ENCODE measurements at places on chromosomes 6 and 20.

DNA sequence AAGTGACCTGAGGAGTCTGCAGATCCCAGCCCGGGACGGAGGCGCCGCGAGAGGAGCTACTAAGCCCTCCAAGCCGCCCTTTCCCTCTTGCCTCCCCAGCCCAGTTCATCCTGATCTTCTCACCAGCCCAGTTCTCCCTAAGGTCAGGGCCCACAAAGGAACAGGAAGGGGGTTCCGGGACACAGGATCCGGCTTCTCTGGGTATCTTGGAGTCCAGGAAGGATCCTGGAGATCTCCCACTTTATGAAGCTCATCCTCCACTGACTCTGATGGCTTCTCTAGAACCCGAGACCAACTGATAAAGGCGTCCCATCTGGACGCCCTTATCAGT is 36.9 kb upstream of the HLA-C start:
- no peak for DNase-seq

- no peak for DNase-seq
Observed at GRCh38 chr6:109955491-109955890, 22.6 kb upstream of the GPR6 start.

GRCh38 chr6:64437996-64438395 is 802.4 kb downstream of the PHF3 start:
- DNase-seq = no peak

GRCh38 chr6:168627506-168628175 is 186.7 kb downstream of the SMOC2 start:
- DNase-seq = no peak

DNA sequence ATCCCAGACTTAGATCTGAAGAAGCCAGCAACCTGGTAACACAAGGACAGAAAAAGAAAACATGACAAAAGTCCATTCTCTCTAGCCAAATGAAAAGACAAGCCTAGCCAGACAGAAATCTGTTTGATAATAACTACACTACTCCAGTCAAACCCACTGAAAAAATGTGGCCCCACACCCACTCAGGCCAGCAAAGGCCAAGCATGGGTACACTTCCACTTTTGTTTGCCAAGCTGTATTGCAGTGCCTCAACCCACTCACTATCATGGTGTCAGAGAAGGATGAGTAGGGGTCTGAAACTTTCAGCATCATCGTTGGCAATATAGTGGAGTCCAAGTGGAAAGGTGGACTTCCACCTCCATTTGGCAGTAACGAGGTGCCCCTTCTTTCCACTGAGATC is 45.8 kb downstream of the EPM2A start:
- no peak for DNase-seq

GRCh38 chr6:108941859-108942258 is 93.6 kb downstream of the ARMC2 start:
- no peak for DNase-seq

DNA sequence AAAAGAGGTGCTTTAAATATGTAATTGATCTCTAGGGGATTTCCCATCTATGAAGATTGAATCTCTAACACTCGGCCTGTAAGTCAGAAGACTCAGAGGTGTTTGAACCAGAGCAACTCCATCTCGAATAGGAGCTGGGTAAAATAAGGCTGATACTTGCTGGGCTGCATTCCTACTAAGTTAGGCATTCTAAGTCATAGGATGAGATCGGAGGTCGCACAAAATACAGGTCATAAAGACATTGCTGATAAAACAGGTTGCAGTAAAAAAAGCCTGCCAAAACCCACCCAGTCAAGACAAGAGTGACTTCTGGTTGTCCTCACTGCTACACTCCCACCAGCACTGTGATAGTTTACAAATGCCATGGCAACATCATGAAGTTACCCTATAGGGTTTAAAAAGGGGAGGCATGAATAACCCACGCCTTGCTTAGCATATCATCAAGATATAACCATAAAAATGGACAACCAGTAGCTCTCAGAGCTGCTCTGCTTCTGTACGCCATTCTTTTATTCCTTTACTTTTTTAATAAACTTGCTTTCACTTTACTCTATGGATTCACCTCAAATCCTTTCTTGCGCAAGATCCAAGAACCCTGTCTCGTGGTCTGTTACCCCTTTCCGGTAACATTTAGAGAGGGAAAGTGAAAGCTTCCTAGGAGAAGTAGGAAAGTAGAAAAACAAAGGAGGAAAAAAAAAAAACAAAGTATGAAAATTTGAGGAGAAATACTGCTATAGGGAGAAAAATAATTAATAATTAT is 129.7 kb upstream of the PHACTR1 start:
- DNase-seq = no peak

DNA sequence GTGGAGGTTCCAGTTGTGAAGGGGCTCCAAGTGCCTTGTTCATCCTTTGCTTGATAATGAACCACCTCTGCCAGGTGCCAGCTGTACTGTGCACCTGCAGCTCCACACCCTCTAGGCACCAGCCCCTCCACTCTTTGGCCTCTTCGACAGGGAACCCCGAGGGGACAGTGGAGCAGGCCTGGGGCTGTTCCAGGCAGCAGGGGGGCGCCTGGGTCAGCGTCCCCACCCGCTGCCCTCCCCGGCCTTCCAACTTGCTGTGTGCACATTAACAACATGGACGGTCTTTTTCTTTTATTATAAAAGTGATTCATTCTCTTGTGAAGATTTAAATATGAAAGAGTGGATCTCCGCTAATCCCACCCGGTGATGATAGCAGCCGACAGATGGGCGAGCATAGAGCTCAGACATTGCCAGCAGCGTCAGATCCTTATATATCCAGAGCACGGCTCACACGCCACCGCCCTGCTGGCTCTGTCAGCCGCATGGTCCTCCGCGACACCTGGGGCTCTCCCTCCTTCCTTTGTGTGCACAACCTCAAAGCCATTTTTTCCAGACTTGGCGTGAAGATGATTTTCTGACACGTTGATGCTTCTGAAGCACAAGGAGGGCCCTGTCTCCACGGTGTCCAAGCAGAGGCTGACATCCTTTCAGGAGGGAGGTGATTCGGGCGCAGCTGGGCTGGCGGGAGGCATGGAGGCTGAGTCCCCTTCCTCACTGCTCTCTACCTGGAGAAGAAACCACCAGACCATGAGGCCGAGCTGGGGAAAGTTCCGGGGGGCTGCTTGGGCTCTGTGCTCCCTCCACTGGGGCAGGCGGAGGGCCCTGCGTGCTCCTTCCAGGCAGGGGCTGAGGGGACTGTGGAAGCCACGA is 22.2 kb upstream of the MRGBP start:
- DNase-seq = no peak

- DNase-seq = no peak
Observed at GRCh38 chr20:18548465-18548864, 18.8 kb upstream of the SMIM26 start.

DNA sequence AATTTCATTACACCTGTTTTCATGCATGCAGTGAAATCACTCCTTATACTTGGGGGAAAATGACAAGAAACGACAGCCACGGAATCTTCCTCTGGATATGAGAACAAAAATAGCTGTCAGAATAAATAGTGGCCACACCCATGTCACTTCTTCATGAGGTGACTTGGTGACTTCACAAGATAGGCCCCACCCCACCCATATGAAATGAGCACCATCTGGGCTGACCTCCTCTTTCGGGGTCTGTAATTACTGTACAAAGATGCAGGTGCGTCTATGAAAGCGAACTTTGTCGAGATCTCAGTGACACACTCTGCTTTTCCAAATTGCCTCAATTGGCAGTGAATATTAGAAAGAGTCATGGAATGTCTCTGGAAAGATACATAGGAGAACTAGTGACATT is 184.2 kb upstream of the CCN2 start:
- DNase-seq = no peak

GRCh38 chr6:111912904-111913303 is 39.7 kb upstream of the FYN start:
- DNase-seq = no peak

DNA sequence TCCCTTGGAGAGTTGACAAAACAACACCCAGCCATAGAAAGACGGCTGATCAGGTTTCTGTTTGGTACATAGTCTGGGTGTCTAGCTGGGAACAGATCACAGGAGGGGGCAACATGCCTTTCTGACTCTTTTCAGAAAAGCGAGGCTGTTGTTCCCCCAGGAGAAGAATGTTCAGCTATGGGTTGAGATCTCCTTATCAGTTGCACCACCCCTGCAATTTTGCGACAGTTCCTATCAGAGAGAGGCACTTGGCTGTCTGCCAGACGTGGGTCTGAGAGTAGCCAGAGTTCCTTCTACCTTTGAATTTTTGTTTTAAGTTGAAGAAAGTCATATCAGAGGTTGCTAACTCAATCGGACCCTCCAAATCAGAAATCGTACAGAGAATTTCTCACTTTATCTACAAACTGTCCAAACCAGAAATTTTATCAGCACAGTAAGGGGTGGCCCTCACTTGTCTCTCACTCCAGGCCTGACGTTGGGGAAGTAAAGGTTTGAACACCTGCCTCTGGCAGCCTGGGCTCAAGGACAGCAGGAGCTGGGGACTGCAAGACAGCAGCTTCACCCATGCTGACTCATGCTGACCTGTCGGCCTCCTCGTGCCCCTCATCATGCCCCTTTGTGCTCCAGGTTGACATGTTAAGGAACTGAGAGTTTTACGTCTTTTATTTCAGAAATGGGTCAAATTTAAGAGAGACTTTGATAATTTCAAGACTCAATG is 42.3 kb downstream of the TMC2 start:
- no peak for DNase-seq

GRCh38 chr6:37452522-37452921 is 19.5 kb downstream of the CMTR1 start:
- DNase-seq = no peak

DNA sequence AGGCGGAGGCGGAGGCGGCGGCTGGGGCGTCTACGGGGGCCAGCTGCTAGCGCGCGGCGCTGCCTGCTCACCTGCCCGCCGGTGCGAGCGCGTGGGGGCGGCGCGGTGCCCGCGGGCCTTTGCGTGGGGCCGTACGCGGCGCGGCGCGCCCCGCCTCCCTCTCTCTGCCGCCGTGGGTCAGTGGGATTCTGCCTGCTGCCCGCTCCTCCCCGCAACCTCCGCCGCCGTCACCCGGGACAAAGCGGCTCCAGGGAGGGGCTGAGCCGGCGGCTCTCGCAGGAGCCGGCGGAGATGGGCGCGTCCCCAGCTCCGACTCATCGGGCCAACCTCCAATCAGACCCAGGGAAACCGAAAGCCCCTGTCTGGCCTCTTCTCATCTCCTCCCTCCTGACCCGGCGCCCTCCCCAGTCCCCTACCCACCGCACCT is at the start of gene RCAN2:
RCAN2 (minus strand) TSS at position 249 of the 427 bp plus-strand sequence.
- DNase-seq = no peak

DNA sequence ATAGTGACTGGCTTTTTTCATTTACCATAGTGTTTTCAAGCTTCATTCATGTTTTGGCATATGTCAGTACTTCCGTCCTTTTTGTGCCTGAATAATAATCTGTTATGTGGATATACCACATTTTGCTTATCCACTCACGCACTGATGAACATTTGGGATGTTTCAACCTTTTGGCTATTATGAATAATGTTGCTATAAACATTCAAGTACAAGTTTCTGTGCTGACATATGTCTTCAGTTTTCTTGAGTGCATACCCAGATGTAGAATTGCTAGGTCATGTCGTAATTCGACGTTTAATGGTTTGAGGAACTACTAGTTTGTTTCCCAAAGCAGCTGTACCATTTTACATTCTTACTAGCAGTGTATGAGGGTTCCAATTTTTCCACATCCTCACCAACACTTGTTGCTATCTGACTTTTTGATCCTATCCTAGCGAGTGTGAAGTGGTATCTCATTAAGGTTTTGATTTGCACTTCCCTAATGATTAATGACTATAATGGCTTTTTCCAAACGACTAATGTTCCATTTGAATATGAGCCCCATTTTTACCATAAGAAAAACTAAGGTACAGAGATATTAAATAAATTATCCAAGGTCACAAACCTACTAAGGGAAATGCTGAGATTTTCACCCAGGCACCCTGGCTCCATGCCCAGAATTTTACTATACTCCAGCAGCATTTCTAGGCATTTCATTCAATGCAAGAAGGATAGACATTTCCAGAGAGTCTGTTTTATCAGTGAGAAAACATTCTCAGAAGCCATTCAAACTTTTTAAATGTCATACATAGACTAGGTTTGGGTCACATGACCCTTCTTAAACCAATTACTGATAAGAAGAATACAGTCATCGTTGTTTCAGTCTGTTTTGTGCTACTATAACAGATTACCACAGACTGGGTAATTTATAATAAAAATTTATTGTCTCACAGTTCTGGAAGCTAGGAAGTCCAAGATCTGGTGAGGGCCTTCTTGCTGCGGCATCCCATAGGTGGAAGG is 71.1 kb upstream of the RUNX2 start:
- no peak for DNase-seq

DNA sequence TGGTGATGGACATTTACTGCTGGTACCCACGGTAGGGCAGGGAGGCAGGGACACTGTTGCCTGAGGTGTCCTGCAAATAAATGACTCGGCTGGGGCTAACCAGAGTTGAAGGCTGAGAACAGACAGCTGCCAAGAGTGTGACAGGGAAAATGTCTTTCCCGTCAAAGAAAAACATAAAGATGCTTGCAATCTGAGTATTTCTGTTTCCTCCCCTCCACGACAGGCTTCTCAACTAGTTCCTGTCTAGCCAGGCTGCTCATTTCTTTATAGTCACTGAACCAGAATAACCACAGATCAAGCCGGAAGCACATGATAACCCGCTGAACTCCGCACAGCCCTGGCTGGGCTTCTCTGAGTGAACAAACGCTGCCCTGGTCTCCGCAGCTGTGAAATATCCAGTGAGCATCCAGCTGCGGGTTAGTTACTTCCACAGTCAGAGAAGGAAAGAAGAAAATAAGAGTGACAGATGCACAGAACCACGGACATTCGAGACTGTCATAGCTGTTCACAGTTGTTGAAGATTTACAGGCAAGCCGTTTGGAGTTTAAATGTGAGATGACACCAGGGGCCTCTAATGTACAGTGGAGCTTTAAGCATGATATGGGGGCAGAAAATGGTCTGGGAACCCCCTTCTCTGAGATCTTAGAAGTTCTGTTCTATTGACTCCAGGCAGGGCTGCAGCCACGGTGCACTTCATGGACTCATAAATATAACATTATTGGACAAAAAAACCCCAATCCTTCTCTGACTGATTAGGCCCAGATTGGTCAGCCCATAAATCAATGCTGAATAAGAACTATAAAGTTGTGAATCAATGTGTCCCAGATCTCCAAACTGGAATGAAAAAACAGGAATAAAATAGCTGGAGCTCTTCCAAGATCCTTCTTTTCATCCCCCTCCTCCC is 299.9 kb upstream of the SUPT3H start:
- peak; percentile 21 for DNase-seq

- DNase-seq = no peak
Observed at GRCh38 chr6:112649853-112650252, 302.7 kb downstream of the RFPL4B start.

DNA sequence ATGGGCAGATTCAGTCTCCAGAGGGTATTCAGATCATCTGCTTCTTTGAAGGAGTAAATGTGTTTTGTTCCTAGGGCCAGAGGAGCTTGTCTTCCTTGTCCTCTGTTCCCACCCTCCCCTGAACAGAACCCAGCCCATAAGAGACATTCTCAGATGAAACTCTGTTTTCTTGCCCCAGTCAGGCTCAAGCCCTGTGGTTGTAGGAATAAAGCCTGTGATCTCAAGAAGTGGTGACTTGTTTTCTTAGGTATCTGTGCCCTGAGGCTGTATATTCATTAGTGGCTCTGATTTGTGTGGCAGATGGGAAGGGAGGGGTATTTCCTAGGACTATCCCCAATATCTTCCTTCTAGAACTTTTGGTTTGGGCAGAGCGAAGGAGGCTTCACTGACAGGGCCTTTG is 27.9 kb downstream of the GSS start:
- DNase-seq = no peak
